ENCODE measurements at places on chromosomes 5 and 9. TPM values are rescaled to one million over a fixed set of nuclear protein-coding genes. Genes with fewer than 3 reads are reported as not detected.

The FBXO4 gene
- total RNA-seq, result 6.9 TPM

The SLC2A6 gene
- total RNA-seq, result 7.0 TPM

The NR5A1 gene
- total RNA-seq, result not detected

The JAKMIP2 gene
- total RNA-seq, result 1.8 TPM

The CCNI2 gene
- not detected for total RNA-seq

The SH3TC2 gene
- total RNA-seq, result 1.9 TPM

The GPR21 gene
- 1.5 TPM for total RNA-seq

The ELAVL2 gene
- total RNA-seq, result 0.77 TPM

The PCDHAC1 gene
- 0.34 TPM for total RNA-seq

The F12 gene
- 2.2 TPM for total RNA-seq

The PHF2 gene
- total RNA-seq, result 13.7 TPM

The LCN2 gene
- total RNA-seq, result 0.23 TPM

The PCDHA9 gene
- not detected for total RNA-seq

The SCGB3A2 gene
- not detected for total RNA-seq

The GRM6 gene
- not detected for total RNA-seq
